ENCODE measurements at places on chromosomes 3 and 15. TPM values are rescaled to one million over a fixed set of nuclear protein-coding genes. Genes with fewer than 3 reads are reported as not detected.

DNA sequence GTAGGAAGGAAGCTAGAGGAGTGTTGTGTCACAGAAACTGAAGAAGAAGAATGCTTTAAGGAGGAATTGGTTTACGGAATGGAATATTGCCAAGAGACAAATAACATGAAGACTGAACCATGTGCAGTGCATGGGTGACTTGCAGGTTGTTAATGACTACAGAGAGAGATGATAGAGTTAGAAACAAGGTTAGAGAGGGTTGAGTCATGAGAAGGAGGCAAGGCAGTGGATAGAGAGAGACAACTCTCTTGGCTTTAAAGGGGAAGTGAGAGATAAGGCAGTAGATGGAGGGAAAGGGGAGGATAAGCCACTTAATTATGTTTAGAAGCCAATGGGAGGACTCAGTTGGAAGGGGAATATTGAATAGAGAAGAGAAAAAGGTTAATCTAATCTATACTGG, 119.3 kb upstream of the CCNL1 start:
- no peak for DNase-seq

The CCDC66 gene
- 13.5 TPM for total RNA-seq

GRCh38 chr3:94431876-94432570, 369.2 kb downstream of the NSUN3 start:
- DNase-seq: no peak

The USP4 gene
- 32.0 TPM for total RNA-seq

GRCh38 chr3:178393146-178393545, 143.1 kb upstream of the KCNMB2 start:
- DNase-seq: no peak

GRCh38 chr3:11769704-11770476, 76.8 kb downstream of the TAMM41 start:
- peak; percentile 48 for DNase-seq

DNA sequence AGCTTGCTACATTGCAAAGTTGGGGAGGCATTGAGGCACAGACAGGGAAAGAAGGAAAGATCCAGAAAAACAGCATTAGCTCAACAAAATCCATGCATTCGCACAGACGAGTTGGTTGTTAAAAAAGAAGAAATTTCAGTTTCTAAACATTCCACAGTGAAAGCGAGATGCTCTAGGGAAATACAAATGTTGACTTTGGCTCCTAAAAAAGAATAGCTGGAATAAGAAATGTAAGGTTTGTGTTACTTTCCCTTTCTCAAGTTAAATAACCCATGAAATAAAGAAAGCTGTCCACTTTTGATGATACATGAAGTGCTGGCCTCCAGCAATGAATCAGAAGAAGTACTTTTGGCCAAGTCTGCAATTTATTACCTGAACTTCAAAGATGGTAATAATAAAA, 465.1 kb downstream of the ERC2 start:
- no peak for DNase-seq

The UROC1 gene
- not detected for total RNA-seq

DNA sequence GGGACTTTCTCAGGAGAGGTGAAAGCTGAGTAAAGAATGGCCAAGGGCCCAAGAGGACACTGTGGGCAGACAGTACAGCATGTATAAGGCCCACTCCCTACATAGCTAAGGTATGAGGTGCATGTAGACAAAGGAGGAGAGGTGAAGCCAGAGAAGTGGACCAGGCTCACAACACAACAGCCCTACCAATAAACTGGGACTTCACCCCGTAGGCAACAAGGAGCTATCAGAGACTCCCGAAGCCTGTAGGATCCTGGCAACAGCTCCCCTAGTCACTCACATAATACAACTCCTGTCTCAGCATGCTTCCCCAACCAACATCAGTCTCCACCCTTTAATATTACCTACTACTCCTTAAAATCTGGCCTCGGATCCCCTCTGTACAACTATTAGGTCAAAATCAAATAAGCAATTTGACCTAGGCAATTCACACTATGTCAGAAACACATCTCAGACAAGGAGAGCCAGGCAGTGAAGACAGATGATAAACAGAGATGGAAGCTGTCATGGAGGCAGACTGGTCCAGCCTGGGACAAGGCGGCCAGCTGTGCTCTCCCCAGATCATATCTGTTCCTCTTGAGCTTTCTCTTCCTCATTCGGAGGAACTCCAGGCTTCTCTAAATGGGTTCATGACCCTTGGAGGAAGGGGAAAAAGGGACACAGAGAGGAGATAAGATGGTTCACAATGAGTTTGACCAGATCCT, 1.4 kb downstream of the XXYLT1 start:
- DNase-seq: no peak

- DNase-seq: no peak
Observed at GRCh38 chr15:78540871-78541743, 863 bp downstream of the PSMA4 start.

The CNTN3 gene
- 0.10 TPM for total RNA-seq

The RETNLB gene
- not detected for total RNA-seq

All from foreskin keratinocyte (primary cell).